ENCODE measurements at places on chromosomes 5 and 9. TPM values are rescaled to one million over a fixed set of nuclear protein-coding genes. Genes with fewer than 3 reads are reported as not detected.

The C9orf152 gene
- total RNA-seq, result 9.9 TPM

The KIAA0825 gene
- total RNA-seq, result 8.2 TPM

The PPIP5K2 gene
- 17.0 TPM for total RNA-seq

The ISL1 gene
- 0.53 TPM for total RNA-seq

- no peaks in the 10 kb centered on the region for H3K27me3 ChIP-seq
- H3K36me3 ChIP-seq, result no peaks in the 10 kb centered on the region
- no peaks in the 10 kb centered on the region for H3K4me1 ChIP-seq
- no peak overlapping the region for H3K27ac ChIP-seq
- DNase-seq, result no peak
These were observed 29.7 kb downstream of the SLC36A1 start for GRCh38 chr5:151477101-151477500.

Measured in Peyer's patch (tissue), 4 donors.